ENCODE measurements at places on chromosomes 16 and 17. TPM values are rescaled to one million over a fixed set of nuclear protein-coding genes. Genes with fewer than 3 reads are reported as not detected.

Gene GUCY2D
- total RNA-seq, result 0.26 TPM

Gene HASPIN
- total RNA-seq, result 3.6 TPM

Gene CD300E
- total RNA-seq, result not detected

Gene TRPV3
- 7.7 TPM for total RNA-seq

Gene MARVELD3
- 85.8 TPM for total RNA-seq

Gene PLSCR3
- total RNA-seq, result 5.5 TPM

Gene TADA2A
- total RNA-seq, result 29.6 TPM

Gene C16orf86
- 1.2 TPM for total RNA-seq

Gene CHP2
- 432 TPM for total RNA-seq

Gene KRT40
- total RNA-seq, result not detected

Gene USP6
- 0.10 TPM for total RNA-seq

Gene CNTNAP4
- total RNA-seq, result not detected

Gene RND2
- 0.51 TPM for total RNA-seq

Gene RAB11FIP3
- 45.6 TPM for total RNA-seq

Gene TMIGD1
- 119 TPM for total RNA-seq

Gene G6PC1
- not detected for total RNA-seq

Gene STAT5A
- 29.7 TPM for total RNA-seq

Gene ACSM5
- 0.67 TPM for total RNA-seq

Gene HSPB9
- not detected for total RNA-seq

Gene EXOC3L1
- total RNA-seq, result 2.7 TPM

Gene SIAH1
- 27.1 TPM for total RNA-seq

Gene SAMD14
- total RNA-seq, result 1.2 TPM

Gene MSLN
- total RNA-seq, result 7.0 TPM

Gene PIK3R6
- 1.7 TPM for total RNA-seq

Gene TLCD1
- 21.3 TPM for total RNA-seq

Gene HS3ST2
- total RNA-seq, result 1.6 TPM

Gene LPO
- not detected for total RNA-seq

Gene TEN1
- 36.4 TPM for total RNA-seq

Gene FOXL1
- total RNA-seq, result 1.1 TPM

Gene CDH16
- total RNA-seq, result 0.72 TPM

Gene VWA3A
- not detected for total RNA-seq

Gene SHISA9
- total RNA-seq, result 7.3 TPM

Gene SYT17
- total RNA-seq, result 5.9 TPM

Gene ITGAD
- 0.41 TPM for total RNA-seq

Gene C16orf89
- 3.3 TPM for total RNA-seq

Gene RAP1GAP2
- 45.3 TPM for total RNA-seq

Gene KRTAP1-1
- not detected for total RNA-seq

Gene NEUROD2
- not detected for total RNA-seq

Gene PRKCB
- 29.0 TPM for total RNA-seq

Gene TUBB3
- 1.8 TPM for total RNA-seq

Gene CLEC18B
- total RNA-seq, result 5.5 TPM

Gene TBCD
- 76.0 TPM for total RNA-seq

Gene AIPL1
- total RNA-seq, result not detected

Gene KIF19
- 2.4 TPM for total RNA-seq

Gene GOSR2
- total RNA-seq, result 55.0 TPM

Gene GDPD3
- 51.7 TPM for total RNA-seq

Gene TSPAN10
- 0.27 TPM for total RNA-seq

Gene SBK1
- 0.28 TPM for total RNA-seq

Gene SHPK
- 13.9 TPM for total RNA-seq

Gene SETD1A
- 24.7 TPM for total RNA-seq

Gene ADAMTS18
- 0.22 TPM for total RNA-seq

Gene KRT17
- total RNA-seq, result not detected

Gene STXBP4
- total RNA-seq, result 15.4 TPM

Measured in mucosa of descending colon (tissue), 3 donors.